ENCODE measurements at places on chromosomes 1 and 21. TPM values are rescaled to one million over a fixed set of nuclear protein-coding genes. Genes with fewer than 3 reads are reported as not detected.

The RIPK4 gene
- polyA plus RNA-seq, result 8.0 TPM

The SAMD11 gene
- polyA plus RNA-seq, result 26.0 TPM

GRCh38 chr1:67978890-67979516, 71.4 kb downstream of the DIRAS3 start:
- DNase-seq, result no peak

DNA sequence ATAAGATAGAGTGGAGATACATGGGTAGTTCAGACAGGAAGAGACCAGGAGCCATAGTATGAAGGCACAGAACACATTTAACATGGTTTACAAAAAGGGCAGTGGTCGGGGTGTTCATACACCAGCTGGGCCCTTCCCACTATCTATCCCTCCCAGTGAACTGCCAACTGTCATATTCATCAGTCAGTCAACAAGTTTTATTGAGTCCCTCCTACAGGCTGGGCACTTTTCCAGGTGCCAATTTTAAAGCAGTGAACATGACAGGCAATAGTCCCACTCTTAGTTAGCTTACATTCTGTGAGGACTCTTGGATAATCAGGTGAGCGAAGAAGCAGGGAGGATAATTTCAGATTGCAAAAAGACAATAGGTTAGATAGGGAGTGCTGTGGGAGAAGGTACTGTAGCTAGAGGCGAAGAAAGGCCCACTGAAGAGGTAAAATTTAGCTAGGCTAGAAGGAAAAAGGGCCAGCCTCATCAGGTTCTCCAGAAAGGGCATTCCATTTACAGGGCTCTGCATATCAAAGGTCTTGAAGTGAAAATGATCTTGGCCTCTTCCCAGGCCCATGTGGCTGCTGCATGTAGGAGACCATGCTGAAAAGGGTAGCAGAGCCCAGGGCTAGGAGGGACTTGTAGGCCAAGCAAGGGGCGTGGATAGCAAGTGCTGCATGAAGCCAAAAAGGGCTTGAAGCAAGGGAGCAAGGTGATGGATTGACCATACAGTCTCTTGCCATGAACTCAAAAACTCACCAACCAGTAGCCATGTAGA, 274.7 kb upstream of the SNX7 start:
- no peak for DNase-seq

- no peak for DNase-seq
Observed at GRCh38 chr1:208069317-208069716, 158.4 kb upstream of the CD34 start.

- no peak for DNase-seq
Observed at GRCh38 chr1:57131701-57132394, 166.0 kb upstream of the C8B start.

GRCh38 chr1:26692793-26693490, 2.9 kb upstream of the ARID1A start:
- DNase-seq, result peak; percentile 97

DNA sequence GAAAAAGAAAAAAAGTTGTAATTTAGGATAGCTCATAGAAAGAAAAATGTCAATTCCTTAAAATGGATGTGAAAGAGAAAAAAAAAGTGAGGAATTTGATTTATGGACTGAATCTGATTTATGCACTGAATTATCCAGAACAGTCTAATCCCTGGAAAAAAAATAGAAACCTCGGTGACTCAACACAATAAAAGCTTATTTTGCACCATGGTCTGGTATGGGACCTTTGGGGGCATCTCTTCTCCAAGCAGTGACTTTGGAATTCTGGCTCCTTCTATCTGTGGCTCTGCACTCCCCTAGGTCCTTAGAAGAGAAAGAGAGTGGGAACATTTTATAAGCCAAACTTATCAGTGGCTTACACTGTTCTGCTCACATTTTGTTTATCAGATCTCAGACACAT, 471.7 kb upstream of the B3GALT2 start:
- DNase-seq, result no peak

DNA sequence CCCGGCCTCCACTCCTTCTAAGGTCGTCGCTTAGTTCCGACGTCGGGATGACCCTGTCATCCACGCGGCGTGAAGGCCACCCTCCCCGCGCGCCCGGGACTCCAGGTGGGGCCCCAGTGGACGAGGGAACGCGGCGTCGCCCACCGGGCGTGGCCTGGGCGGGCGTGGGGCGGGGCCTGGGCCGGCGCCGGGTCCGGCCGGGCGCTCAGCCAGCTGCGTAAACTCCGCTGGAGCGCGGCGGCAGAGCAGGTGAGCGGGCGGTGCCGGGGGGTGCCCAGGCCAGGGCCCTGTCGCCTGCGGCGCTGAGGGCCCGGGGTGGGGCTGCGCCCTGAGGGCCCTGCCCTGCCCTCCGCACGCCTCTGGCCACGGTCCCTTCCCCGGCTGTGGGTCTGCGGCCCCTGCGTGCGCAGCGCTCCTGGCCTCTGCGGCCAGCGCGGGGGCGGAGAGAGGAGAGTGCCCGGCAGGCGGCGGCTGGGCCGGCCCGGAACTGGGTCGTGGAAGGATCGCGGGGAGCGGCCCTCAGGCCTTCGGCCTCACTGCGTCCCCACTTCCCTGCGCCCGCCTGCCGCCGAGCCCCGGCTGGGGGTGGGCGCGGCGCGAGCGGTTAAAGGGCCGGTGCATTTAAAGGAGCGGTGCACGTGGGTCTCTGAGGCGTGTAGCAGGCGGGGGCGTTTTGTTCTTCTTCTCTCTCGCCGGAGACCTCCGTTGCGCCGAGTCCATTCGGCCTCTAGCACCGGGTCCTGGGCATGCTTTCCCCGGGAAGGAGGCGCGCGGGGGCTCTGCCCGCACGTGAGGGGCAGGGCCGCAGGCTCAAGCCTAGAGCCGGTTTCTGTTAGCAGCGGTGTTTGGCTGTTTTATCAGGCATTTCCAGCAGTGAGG, at the start of gene PSEN2:
TSS of gene PSEN2 (plus strand) at position 216 of the 879 bp plus-strand sequence. CDS start 11,292 bp downstream, outside the sequence.
- DNase-seq, result peak; percentile 93

DNA sequence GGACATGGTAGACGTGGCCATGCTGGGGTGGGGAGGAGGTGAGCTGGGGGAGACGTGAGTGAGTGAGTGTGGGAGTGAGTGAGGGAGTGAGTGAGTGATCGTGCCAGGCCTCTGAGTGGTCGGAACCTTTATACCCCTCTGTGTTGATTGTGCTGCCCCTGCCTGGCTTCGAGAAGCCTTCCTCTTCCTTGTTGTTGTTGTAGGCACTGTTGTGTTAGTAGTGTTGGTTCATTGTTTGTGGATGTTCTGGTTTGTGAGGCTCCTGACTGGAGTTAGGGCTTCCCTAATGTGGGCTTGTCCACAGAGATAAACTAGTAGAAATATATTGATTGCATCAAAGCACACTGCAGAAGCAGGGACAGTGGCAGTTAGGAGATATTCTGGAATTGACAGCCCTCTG, at the start of gene KRTAP10-3:
TSS of gene KRTAP10-3 (minus strand) at position 101 of the 400 bp plus-strand sequence. CDS start at position 21, 80 bp downstream.
- no peak for DNase-seq

DNA sequence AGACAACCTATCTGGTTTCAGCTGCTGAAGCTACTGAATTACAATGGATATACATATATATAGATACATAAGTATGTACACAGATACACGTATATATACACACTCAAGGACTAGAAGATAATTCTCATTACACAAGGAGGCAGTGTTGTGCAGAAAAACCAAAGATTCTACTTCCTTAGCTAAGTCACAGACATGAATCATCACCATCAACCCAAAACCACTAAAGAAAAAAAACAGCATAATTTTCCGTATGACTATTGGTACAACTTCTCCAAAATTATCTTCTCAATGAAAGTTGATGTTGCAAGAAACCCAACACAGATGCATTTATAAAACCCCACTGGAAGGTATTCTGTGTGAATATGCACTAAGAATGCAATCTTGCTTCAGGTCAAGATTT, 36.8 kb upstream of the RPF1 start:
- peak; percentile 17 for DNase-seq

- DNase-seq, result no peak
Observed at GRCh38 chr21:42864815-42865775, 14.2 kb downstream of the WDR4 start.

- DNase-seq, result no peak
Observed at GRCh38 chr1:91777196-91777595, 108.8 kb downstream of the TGFBR3 start.

- DNase-seq, result no peak
Observed at GRCh38 chr1:114551400-114551799, 30.0 kb downstream of the BCAS2 start.

Measured in left lung (tissue), 14 donors.